Renal cortex interstitium (tissue), 15 donors: ENCODE measurements at places on chromosomes 16 and 17.

DNA sequence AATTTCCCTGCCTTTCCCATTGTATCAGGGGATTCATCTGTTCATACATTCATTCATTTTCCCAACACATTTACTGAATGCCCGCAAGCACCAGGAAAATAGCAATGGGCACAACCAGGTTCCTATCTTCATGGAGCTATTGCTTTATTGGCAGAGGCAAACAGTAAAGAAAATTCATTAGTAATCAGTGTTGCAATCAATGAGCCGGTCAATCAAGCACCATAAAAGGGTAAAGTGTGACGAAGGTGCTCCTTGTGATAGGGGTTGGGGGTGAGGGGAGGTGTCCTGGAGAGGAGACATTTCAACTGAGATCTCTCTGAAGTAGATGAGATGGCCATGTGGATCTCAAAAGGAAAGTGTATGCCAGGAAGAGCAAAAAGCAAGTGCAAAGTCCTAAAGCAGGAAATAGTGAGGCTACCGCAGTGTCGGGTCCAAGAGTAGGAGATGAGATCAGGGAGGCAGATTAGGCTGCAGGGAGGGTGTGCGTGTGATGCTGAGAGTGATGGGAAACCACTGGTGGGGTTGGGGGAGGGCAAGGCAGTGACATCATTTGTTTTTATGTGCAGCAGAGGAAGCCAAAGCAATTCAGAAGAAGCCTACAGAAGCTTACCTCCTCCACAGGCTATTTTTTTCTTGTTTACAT lies 28.4 kb downstream of the CDH13 start:
- no peak for DNase-seq

DNA sequence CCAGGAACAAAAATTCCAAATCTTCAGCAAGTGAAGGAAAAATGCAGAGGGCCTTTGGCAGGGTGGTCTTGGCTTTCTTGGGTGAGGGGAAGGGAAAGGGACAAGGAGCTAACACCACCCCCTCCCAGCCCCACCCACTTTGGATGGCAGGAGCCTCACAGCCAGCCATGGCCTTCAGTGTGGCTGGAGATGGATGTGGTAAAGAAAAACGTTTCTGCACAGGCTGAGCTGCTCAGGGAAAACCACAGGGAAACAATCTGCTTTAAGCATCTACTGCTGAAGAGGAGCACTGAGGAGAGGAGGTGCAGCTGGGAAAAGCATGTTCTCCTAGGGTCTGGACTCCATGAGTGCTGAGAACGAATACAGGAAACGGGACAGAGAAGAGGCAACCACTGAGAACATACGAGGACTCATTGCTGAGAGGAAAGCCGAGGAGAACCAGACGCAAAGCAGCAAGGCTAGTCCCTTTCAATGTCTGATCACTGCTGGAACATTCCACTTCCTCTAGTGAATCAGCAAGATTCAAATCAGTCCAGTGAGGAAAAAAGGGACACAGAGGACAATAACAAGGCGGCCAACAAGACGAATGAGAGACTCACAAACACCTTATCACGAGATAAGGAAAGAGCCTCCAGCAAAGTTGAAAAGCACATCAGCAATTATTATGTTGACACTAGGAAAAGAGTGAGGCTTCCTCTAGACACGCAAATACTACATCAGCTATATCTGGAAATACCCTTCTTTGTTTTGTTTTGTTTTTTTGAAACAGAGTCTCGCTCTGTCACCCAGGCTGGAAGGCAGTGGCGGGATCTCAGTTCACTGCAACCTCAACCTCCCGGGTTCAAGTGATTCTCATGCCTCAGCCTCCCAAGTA lies 41.7 kb downstream of the ZZEF1 start:
- DNase-seq: no peak

GRCh38 chr17:47997586-47997985 lies 26.7 kb downstream of the CDK5RAP3 start:
- no peak for DNase-seq

GRCh38 chr16:85752511-85753420 lies 1.9 kb upstream of the C16orf74 start:
- peak; percentile 56 for DNase-seq

- DNase-seq: no peak
These were observed 3.6 kb downstream of the ZNF646 start for GRCh38 chr16:31077592-31078396.

DNA sequence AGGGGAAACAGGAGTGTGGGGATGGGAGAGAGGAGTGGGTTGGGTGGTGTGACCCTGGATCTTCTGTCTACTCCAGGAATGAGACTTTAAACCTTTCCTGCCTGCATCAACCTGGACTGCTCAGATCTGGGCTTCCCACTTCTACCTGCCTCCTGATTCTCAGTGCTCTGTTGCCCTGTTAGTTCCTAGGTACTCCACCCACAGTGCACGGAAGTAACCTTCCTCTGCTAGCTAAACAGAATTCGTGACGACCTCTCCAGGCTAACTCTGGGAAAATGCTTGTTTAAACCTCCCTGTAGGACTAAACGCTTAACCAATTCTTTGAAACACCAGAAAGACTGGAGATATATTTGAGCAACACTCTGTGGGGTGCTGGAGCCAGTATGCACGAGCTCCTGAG lies 83.4 kb upstream of the CLEC3A start:
- DNase-seq: no peak

- no peak for DNase-seq
These were observed 6.5 kb upstream of the UBB start for GRCh38 chr17:16374146-16374938.

GRCh38 chr16:88706229-88706964 lies at the start of the genes CTU2 and RNF166:
CTU2 (plus strand) TSS chr16:88706503; CDS start chr16:88706531, 28 bp downstream.
RNF166 (minus strand) TSS chr16:88706408; CDS start chr16:88706325, 83 bp downstream.
- peak; percentile 82 for DNase-seq

GRCh38 chr16:526181-527014 lies 1.1 kb upstream of the CAPN15 start:
- no peak for DNase-seq

- DNase-seq: no peak
These were observed 40.7 kb downstream of the VAC14 start for GRCh38 chr16:70760221-70760620.

- no peak for DNase-seq
These were observed 22.0 kb downstream of the UBN1 start for GRCh38 chr16:4869147-4869805.

GRCh38 chr17:57956291-57957119 lies 1.3 kb upstream of the CUEDC1 start:
- no peak for DNase-seq

DNA sequence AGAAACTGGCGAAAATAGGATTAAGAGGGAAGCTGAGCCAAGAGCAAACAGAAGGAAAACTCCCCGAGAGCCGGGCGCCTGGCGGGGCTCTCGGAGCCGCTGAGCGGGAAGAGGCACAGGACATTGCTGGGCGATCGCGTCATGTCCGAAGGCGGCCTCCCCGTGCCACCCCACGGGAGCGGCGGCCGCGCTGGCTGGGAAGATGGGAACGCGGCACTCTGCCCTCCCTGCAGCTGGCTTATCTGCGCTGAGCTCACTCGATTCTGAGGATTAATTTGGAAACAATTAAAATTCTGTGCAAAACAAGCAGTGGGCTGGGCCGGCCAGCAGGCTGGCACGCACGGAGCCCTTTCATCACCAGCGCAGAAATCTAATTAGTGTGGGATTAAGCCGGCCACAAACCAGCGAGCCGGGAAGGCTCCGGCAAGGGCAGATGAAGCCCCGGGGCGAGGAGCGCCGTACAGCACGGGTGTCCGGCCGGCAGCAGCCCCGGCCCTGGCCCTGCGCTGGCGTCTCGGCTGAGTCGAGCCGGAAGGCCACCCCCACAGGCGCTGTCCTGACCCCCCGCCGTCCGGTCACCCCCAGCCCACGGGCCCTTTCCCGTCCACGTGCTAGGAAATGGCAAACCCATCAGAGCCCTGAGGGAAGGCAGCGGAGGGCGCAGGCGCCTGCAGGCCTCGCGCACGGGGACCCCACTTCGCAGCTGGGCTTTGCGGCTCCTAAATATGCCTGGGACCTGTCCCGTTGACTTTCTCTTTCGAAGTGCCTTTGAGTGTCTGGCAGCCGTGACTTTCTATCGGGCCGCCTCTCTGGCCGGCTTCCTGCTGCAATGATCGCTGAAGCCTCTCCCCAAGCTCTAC lies 37.9 kb downstream of the SOX8 start:
- DNase-seq: no peak

DNA sequence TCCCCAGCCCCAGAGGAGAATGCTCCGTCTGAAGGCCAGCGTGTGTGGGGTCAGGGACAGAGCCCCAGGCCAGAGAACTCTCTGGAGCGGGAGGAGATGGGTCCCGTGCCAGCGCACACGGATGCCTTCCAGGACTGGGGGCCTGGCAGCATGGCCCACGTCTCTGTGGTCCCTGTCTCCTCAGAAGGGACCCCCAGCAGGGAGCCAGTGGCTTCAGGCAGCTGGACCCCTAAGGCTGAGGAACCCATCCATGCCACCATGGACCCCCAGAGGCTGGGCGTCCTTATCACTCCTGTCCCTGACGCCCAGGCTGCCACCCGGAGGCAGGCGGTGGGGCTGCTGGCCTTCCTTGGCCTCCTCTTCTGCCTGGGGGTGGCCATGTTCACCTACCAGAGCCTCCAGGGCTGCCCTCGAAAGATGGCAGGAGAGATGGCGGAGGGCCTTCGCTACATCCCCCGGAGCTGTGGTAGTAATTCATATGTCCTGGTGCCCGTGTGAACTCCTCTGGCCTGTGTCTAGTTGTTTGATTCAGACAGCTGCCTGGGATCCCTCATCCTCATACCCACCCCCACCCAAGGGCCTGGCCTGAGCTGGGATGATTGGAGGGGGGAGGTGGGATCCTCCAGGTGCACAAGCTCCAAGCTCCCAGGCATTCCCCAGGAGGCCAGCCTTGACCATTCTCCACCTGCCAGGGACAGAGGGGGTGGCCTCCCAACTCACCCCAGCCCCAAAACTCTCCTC lies 10.4 kb downstream of the CX3CL1 start:
- DNase-seq: no peak

DNA sequence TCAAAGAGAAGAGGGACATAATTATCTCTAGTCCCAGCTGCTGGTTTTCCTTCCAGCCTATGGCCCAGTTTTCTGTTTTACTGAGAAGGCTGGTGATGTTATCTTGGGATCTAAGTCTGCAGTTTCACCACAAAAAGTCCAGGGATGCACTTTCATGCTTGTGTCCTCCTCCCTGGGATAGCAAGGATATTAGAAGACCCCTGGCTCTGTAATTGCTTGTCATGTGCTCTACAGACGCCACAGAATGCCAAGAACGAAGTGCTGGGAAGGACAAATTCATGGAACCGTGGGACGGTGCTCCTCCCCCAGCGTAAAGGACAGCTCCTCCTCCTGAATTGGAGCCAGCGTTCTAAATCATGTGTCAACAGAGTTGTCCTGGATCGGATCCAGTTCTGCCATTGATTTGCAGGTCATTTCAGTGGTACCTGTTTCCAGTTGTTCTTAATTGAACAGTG lies 8.6 kb downstream of the MAPT start:
- DNase-seq: no peak

DNA sequence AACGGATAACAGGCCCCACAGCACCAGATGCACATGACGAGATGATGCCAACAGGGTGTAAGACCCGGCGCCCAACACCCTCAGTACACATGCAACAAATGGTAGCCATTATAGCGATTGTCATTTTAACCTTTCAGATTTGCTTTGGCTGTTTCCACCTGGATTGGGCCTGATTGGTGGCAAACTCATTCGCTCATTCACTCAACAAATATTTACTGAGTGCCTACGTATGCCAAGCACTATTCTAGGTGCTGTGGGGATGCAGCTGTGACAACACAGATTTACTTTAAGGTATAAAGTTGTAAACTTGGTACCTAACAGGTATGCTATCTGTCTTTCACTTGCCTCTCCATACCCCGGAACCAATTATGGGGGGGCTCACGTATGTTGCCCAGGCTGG lies 66.8 kb downstream of the SRCIN1 start:
- no peak for DNase-seq

DNA sequence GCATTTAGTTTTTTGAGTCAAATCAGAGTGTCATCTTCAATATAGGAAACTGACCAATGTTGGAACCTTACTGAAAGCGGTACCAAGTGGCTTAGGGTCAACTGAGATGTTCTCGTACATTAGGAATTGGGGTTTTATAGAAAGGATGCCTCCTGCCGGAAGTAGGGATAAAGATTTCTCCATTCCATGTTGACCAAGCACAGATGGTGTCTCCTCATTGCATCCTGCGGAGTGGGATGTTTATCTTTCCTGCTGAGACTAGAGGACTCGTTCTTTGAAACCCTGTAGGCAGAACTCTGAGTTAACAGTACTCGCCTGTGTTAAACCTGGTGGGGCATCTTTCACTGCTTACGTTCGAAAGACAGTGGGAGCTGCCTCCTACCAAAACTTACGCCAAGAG lies 1.4 kb downstream of the SHISA6 start:
- no peak for DNase-seq

DNA sequence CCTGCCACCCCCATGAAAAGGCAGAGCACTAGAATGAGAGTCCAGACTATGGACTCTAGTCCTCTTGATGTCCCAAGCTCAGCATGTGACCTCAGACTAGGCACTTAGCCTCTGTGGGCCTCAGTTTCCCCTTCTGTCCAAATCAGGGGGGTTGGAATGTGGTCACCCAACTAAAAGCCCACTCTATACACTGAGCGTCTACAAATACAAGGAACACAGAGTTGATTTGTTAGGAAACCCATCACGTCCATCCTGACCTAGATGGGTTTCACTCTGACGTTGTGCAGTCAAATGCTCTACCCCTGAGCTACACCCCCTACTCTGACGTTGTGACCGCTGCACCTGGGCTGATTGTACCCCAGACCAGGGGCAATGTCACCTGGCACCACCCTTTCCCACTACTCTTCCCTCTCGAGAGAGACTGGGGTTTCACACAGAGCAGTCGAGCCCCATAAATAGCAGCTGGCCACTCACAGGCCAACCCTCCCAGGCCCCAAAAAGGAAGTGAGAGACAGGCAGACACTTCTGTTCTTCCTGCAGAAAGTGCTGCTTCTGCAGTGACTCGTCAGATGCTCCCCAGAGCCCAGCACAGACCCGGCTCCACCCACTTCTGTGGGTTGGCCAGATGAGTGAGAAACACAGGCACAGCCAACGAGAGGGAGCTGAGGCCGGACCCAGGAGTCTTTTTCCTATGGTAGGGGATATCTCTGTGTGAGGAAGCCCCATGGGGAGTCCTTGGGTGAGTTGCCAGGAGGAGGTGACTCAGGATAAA lies 16.1 kb upstream of the TNFRSF13B start:
- no peak for DNase-seq

- DNase-seq: no peak
These were observed 100.2 kb downstream of the CYLD start for GRCh38 chr16:50842013-50842505.

DNA sequence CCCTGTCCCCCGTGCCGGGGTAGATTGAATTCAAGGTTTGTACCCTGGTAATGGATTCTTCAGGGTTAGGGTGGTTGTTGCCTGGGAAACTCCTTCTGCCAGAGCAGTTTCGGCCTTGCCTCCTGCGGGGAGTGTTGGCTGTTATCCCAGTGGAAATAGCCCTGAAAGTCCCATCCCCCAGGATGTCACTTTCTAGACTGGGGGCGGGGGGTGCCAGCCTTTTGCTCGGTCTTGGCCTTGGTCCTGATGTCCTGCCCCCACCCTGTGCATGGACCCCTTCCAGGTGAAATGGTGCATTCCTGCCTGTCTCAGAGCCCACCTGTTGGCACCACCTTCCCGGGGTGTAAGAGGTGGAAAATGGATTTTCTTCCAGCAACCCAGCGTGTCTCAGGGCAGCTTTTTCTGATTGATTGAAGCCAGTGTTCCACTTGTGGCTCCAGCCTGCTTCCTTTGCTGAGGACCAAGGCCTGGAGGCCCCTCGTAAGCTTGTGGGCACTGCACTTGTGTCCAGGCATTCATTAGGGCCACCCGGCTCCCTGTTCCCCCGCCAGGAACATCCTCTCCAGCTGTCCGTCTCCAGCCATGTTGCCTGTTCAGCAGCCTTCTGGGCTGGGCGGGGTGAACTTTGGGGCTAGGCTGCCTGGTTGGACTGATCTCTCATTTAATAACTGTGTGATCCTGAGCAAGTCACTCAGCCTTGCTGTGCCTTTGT lies 25.6 kb downstream of the MGAT5B start:
- no peak for DNase-seq

GRCh38 chr16:13983625-13984024 lies 63.7 kb downstream of the ERCC4 start:
- DNase-seq: no peak
